ENCODE measurements at places on chromosomes 12 and 14.
A peak's percentile ranks its signal among the peaks of the same experiment; 100 is the strongest.

GRCh38 chr12:11695321-11695720, 45.8 kb downstream of the ETV6 start:
- no peak for DNase-seq

DNA sequence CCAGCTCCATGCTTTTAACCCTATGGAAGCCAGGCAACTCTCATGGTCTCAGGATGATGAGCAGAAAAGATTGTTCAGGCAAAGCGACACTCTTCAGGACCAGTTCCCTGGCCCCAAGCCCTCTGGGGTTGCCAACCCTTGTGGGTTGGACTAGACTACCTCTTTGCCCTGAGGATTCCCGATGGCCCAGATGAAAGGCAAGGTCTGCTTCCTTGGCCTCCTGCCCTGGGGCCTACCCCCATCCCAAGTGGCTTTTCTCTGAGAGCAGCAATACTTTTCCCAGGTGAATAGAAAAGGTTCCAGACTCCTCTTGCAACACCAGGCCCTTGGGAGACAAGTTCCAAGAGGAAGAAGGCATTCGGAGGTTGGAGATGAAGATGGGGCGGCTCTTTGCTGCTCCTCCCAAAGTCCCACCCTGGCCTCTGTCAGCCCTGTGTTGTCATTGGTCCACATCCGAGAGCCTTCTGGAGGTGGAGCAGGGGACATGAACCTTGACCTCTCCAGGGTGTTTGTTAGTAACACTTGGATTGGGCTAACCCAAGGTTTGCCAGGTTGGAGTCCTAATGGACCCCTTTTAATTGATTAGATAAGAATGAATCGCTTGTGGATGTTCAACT, 131.1 kb downstream of the GCH1 start:
- no peak for DNase-seq

GRCh38 chr12:122951979-122952892, 14.0 kb downstream of the ABCB9 start:
- peak; percentile 81 for DNase-seq

DNA sequence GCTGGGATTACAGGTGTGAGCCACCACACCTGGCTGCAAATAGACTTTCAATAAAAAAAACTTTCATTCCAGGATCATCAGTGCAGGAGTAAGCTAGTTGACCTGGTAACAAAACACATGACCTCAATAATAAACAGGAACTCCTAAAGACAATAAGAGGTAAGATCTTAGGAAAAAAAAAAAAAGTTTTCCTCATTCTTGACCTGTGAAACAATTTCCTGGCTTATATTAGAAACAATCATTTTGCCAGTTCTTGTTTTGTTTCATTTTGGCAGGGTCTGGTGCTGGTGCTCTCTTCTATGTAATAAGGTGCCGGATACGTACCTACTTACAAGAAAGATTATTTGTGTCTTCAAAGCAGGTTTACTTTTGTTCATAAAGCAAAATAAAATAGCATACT, 90.6 kb upstream of the AMN1 start:
- DNase-seq: no peak

DNA sequence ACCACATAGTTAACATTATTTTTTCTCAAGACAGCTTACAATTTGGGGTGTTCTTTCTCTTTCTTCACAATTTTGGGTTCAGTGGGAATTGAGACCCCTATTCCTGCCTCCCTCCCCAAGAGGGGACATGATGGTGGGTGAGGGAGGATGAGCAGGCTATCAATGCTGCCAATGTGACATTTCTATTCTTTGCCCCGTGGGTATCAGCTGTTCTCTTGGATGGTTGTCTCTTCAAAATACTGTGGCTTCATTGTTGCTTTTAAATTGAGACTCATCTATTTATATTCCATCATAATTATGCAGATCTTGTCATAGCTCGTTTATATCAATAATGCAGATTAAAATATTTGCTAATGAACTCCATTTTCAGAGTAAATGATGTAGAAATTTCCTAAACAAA, 56.5 kb upstream of the ANO4 start:
- DNase-seq: no peak

DNA sequence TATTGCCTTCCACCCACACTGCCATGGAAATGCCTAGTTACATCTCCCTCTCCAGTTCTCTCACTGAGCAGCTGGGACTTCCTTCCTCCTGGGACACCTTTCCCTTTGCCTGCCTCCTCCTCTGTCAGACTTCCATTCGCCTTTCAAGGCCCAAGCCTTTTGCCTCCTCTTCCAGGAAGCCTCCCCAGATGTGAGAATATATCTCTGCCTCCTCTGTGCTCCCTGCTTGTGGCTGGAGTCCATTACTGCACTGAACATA, 3.1 kb downstream of the IFI27L2 start:
- no peak for DNase-seq

GRCh38 chr12:24025153-24025798, 75.8 kb upstream of the SOX5 start:
- DNase-seq: no peak

DNA sequence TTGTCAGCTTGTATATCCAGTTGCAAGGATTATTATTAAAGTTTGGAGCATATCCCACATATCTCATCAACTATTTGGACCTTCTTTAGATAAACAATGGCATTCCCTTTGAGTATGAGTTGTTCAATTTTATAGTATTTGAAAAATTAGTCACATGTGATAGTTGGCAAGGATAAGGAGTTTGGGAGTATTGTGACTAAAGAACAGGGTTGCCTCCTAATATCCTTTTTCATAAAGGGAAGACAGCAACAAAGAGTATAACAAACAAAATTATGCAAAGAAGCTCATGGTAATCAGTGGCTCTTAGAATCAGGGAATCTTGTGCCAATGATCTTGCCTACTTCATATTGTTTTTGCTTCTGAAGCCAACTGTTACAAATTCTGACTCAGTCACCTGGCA, 31.2 kb upstream of the KCNH5 start:
- no peak for DNase-seq

DNA sequence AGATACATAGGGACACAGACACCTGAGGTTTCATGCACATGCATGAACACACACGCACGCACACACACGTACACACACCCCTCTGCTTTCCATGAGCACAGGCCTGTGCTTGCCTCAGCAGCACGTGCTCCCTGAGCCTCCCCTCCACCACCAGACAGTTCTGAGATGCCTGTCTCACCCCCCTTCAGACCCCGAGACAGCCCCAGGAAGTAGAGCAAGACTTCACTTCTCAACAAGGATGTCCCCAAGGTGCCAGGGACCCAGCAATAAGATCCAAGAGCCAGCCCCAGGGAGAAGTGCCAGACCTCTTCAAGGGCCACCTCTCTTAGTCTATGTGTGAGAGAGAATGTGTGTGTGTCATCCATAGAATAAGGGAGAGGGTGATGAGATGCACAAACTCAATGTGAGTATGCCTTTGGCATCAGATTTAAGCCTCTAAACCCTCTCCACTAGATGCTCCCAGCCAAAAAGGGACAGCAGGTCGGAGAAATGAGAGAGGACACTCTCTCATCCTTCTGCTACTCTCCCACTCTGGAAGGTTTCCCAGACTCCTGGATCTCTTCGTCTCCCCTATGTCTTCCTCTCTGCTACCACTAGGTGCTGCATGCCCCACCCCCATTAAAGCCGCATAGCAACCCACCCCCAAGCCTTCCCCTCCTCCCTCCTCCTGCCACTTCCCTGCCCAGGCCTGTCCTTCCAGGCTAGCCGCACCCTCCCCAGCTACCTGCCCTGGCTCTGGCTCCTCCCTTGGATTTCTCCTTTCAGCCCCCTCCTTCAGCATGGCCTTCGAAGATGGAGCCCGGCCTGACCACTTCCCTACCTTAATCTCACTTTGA, 7.7 kb downstream of the RARG start:
- DNase-seq: no peak

GRCh38 chr12:10243818-10244520, 31.3 kb downstream of the GABARAPL1 start:
- no peak for DNase-seq

GRCh38 chr14:75335571-75335970, 56.9 kb downstream of the FOS start:
- DNase-seq: peak; percentile 34

DNA sequence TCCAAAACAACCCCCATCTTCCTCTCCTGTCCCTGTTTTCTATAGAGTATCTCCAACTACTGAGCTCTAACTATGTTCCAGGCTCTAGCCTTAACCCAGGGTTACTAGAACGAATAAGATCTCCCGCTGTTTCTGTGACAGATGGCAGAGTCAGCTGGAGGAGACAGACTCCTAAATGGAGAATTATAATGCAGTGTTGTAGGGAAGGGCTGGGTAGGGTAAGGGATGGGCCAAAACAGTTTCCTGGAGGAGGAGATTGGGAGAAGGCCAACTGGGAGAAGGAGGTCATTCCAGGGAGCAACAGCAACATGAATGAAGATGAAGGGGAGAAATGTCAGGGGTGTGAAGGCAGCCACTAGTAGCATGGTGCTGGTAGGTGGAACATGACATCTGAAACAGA, 73.4 kb upstream of the ANO4 start:
- no peak for DNase-seq

GRCh38 chr14:95609398-95609990, 74.6 kb downstream of the GLRX5 start:
- DNase-seq: no peak

DNA sequence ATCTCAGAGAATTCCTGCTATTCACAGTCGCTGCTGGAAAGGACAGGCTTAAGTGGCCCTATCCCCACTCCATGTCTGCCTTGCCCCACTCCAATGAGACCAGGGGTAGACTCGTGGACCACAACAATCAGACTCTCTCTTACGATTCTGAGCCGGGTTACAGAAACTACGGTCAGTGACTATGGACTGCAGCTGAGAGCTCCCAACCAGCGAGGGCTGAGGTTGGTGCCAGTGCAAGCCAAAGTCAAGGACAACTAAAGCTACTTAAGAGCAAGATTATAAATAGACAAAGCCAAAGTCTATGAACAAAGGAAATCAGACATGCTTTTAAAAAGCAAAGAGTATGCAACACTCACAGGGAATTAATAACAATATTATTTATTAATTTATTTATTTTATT, 18.3 kb upstream of the AMIGO2 start:
- no peak for DNase-seq

DNA sequence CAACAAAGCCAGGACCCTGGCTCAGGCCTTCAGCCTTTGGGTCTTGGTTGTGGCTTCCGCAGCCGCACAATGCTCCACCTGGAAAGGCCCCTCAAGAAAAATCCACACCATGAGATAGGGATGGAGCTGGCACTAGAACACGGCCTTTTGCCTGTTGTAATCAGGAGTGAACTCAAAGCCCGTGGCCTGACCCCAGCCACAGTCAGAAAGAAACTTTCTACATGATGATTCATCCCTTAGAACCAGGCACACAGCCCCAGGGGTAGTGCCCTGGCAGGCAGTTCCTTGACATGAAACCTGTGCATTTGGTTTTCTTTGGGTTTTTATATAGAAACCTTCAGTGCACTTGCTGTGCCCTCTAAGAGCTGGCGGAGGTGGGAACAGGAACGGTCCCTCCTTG, 5.1 kb downstream of the CLMN start:
- DNase-seq: no peak

GRCh38 chr14:73289308-73289707, 52.0 kb downstream of the PAPLN start:
- DNase-seq: no peak

DNA sequence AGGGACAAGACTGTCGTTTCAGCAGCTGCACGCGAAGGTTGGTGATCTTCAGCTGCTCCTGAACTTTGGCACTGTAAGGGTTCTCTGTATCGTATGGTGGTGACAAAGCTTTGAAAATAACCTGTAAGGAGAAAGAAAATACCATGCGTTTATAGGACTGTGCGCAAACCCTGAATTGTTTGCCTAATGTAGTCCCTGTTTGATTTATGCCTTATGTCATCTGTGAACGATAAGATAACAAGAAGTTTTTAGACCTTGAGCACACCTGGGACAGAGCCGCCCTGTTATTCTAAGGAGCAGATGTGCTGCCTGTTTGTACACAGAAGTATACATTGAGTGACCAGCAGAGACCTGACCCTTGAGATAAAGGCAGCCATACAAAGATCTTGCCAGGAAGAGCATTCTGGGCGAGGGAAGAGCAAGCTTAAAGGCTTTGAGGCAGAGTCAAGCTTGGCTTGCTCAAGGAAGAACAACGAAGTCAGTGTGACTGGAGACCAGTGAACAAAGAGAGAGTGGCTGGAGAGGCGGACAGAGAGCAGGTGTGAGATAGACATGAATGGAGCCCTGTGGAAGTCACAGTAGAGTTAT, 52.4 kb downstream of the NTN4 start:
- DNase-seq: no peak

DNA sequence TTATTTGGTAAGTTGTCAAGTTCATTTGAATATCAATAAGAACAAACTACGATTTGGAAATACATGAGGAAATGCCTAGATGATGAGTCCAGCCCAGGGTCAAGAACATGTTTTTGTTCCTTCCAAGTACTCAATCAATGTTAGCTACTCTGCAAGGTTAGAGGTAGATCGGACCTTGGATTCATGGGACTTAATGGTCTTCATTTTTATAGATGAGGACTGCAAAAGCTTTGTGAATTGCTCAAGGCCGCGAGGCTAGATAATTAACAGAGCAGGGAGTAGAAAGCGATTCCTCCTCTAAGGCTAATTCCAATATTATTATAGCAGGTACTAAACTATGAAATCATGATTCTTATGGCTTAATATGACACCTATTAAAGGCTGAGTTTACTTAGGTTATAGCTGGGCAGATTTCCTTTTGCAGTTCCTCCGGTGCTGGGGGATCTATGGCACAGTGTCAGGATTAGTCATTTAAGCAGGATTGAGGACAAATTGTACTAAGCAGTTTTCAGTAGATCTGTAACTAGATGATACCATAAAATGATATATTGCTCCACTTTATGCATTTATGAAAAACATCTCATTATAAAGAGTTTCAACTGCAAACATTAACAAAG, 19.8 kb downstream of the NR1H4 start:
- DNase-seq: no peak

DNA sequence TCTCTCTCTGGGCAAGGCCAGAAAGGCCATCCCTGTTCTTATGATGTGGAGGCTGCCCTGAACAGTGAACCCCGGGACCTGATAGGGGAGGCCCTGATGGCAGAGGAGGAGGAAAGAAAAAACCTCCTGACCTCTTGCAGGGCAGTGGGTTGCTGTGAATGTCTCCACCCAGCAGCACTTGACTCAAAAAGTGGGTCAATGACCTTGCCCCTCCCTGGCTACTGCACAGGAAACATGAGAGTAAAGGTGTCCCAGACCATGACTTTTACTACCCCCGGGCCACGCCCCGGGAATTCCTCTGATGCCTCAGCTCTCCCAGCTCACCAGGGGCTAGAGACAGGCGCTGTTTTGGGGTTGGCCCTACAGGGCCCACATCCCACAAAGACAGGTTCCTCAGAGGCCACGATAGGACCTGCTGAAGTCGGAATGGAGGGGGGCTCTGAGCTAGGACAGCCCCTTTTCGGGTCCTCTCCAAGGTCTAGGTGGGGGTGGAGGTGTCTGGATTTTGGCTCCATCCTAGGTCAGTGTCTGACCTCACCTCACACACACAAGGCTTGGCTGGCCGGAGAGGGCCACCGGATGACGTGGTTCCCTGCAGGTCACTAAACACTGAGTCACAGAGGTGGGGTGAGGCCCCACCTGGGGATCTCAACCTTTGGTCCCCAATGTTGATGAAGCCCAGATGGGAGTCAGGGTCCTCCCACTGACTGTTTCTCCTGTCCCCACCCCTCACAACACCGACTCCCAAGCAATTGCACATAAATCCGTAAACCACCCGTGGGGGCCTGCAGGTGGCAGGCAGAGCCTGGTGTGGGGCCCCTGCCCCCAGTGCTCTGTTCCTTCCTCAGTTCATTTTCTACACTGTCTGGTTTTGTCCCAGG, 1.6 kb downstream of the RHOF start:
- no peak for DNase-seq
